ENCODE measurements at places on chromosomes 2 and 18.

DNA sequence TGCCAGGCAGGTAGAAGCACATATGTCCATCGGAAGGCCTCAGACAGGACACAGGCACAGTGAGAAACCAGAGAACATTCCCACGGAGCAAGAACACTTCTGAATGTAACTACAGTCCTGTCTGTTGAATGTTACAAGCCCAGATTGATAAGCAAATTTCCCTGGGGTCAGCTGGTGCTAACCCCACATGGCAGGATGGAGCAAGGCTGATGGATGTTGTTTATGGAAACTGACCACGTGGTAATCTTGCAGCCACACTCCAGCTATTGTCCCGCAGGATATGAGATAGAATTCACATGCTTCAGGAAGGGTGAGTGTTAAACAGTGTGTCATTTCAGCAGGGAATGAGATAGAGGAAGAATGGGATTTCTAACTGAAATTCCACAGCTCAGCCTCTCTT, 138.8 kb upstream of the COPS8 start:
- no peak for DNase-seq

DNA sequence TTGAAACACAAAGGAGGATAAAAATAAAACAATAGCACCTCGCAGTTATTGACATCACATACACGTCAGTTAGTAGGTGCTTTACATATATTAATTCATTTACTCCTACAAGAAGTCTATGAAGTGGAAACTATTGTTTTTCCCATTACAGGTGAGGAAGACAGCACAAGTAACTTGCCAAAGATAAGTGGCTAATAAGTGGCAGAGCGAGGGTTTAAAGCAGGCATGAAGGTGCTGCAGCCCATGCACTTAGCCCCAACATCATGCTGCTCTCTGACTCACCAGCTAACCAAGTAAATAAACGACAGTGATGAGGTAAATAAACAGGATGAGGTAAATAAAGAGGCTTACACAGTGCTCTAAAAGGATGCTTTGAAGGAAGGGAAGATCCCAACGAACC, 498.6 kb upstream of the ZEB2 start:
- no peak for DNase-seq

DNA sequence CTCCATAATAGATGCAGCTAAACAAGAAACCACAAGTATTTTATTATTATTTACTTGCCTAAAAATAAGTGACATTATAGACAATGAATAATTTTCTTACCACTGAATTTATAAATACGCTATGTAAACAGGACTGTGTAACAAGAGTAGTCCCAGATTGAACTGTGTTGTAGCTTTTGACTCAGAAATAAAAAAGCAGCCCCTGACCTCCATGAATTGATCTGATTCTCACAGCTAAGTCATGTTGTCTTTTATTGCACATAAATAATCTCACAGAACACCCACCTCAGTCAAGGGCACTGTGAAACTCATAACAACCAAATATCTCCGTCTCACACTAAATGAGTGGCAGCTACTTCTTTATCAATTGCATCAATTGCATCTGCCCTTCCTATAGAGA, 171.6 kb downstream of the TMX3 start:
- no peak for DNase-seq

GRCh38 chr2:239378021-239378917, 22.6 kb downstream of the HDAC4 start:
- no peak for DNase-seq

DNA sequence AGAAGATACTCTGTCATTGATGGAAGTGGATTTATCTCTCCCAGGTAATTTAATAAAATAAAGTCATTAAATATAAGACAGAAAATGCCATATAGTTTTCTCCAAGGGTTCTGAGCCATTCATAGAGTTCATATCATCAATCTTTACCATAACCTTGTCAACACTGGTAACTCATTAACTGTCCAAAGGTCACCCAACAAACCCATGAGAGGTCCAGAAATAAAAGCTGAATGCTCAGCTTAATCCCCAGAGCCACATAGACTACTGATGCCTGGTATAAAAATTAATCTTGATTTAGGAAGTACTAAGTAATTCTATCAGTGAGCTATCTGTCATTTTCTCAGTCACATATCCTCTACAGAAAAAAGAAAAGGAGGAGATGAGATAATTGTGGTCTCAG, 903.0 kb upstream of the DDX18 start:
- DNase-seq, result no peak

GRCh38 chr2:88144914-88145497, 17.1 kb upstream of the FABP1 start:
- DNase-seq, result no peak

DNA sequence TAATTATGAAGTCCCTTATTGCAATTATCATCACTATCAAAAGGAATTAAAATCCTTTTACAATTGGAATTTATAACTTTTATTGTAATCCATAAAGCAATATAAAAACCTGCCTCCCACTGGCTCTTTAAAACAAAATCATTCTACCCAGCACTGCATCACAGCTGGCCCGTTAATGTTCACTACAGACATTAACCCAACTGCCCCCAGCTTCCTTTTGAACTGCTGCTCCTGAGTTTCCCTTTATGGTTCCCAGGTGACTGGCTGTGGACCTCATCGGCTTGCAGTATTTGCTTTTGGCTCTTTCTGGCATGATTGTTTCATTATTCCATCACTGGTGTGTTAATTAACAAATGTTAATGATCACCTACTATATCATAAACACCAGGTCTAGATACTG, 535.6 kb downstream of the THSD7B start:
- no peak for DNase-seq

DNA sequence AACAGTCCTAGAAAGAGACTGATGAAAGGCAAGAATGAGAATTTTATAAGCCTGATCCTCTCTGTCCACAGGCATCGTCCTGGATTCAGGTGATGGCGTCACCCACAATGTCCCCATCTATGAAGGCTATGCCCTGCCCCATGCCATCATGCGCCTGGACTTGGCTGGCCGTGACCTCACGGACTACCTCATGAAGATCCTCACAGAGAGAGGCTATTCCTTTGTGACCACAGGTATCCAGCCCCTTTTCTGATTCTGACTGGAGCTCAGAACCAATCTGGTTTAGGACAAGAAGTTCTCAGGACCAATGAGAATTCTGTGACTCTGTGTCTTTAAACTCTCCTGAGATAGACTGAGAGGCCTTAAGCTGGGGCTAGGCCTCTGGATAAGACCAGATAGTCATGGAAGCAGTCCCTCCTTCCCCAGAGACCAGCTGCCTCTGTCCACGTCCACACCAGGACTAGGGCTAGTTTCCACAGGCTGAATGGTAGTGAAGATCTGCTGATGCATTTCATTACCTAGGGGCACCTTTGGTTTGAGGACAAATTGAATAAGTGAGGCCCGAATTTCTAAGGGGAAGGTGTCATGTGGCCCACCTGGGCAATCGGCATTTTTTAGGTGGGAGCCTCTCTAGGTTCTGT, 13.1 kb upstream of the DGUOK start:
- no peak for DNase-seq

GRCh38 chr2:76160670-76161069, 450.0 kb upstream of the GCFC2 start:
- DNase-seq, result no peak

GRCh38 chr2:240648650-240649275, 23.5 kb downstream of the GPR35 start:
- DNase-seq, result no peak

GRCh38 chr2:141820893-141821292, 309.9 kb downstream of the LRP1B start:
- no peak for DNase-seq

DNA sequence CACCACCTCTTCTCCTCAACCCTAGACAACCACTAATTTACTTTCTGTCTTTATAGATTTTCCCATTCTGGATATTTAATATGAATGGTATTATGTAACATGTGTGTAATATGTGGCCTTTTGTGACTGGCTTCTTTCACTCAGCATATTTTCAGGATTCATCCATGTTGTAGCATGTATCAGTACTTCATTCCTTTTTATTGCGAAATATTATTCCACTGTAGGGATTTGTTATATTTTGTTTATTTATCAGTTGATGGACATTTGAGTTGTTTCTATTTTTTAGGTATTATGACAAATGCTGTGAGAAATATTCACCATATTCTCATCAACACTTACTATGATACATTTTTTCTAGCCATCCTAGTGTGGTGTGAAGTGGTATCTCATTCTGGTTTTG, 138.8 kb upstream of the DLGAP1 start:
- no peak for DNase-seq

- no peak for DNase-seq
These were observed 453 bp downstream of the CABLES1 start for GRCh38 chr18:23135550-23136325.

GRCh38 chr2:232142049-232142448, 180.5 kb downstream of the DIS3L2 start:
- DNase-seq, result no peak

DNA sequence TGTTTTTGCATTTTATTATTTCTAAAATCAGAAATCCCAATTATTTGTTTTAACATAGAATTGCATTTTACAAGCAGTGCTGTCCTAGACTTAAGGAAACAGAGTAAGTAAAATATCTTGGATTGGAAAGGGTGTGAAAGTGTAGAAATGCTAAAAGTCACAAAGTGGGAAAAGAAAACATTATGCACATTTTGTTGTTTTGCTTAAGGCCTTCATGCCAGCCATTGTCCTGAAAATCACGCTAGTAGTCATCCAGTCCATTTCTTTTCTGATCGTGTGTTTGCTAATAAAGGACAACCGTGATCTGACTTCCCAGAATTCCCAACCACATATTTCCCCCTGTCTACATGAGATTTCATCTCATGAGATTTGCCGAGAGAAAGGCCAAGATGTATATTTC, 199.1 kb downstream of the PTGR3 start:
- no peak for DNase-seq

- DNase-seq, result no peak
These were observed 1.4 kb downstream of the NDUFA10 start for GRCh38 chr2:240023792-240024191.

- peak; percentile 29 for DNase-seq
These were observed 25.9 kb downstream of the MLPH start for GRCh38 chr2:237512774-237513466.

GRCh38 chr2:68309426-68309825, 10.3 kb downstream of the CNRIP1 start:
- no peak for DNase-seq

- DNase-seq, result no peak
These were observed 2.1 kb downstream of the HADHB start for GRCh38 chr2:26246818-26247217.

DNA sequence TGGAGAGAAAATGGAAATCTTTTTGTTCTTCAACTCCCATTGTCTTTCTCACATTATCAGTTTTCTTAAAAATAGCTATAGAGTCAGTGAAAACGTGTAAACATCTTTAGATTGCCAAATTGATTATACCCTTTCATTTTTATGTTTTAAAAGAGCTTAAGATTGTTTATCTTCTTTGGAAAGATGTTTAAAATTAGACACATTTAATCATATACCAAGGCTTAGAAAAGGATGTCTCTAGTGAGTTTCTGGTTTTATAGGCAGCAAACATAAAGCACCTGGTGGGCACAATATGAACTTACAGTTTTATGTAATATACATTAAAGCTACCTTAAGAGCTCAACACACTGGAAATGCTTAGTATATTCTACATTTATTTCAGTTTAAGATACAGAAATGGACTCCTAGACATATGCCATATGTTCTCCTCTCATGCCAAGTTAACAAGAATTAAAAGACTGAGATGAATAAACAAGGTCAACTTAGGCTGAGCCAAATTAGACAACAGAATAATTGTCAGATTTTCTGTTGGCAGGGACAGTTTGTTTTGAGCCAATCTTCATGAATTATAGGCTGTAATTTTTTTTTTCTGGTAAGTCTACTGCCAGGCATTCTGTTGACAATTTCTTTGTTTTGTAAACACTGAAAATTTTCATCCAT, 112.7 kb downstream of the OTX1 start:
- no peak for DNase-seq

DNA sequence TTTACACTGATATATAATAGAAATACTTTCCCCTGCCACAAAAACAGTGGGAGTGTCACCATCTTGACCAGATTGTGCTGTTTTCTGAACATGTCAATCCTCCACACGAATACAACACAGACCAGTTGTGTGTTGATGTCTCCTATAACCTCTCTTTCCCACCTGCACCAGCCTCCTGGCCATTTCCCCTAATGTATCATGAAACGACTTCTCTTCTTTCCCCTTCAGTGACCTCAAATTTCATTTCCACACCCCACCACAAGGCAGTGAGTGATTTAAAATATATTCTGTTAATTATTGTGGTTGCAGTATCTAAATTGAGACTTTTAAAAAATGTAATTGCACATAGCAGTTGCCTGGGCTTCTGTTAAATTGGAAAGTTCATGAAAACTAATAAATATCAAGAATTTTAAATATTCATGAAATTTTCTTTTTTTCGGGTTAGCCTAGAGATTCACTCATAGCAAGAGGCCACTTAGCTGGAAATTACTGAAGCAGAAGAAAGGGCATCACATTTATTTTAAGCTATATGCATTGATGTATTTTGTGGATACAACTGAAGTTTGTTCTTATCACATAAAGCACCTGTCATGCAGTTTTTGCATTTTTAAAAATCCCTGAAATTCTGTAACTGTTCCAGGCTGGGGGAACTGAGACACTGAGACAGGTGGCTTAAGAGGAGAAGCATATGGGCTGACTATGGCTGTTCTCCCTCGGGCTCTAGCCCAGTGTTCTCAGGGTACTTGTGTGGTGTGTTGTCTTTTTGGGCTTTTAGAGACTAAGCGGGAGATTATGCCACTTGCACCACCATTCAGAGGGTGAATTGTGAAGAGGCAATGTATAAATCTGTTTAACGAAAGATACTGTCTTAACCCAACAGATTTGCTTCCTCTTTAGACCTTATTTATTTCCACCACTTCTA, 15.9 kb downstream of the FAM171B start:
- DNase-seq, result no peak

DNA sequence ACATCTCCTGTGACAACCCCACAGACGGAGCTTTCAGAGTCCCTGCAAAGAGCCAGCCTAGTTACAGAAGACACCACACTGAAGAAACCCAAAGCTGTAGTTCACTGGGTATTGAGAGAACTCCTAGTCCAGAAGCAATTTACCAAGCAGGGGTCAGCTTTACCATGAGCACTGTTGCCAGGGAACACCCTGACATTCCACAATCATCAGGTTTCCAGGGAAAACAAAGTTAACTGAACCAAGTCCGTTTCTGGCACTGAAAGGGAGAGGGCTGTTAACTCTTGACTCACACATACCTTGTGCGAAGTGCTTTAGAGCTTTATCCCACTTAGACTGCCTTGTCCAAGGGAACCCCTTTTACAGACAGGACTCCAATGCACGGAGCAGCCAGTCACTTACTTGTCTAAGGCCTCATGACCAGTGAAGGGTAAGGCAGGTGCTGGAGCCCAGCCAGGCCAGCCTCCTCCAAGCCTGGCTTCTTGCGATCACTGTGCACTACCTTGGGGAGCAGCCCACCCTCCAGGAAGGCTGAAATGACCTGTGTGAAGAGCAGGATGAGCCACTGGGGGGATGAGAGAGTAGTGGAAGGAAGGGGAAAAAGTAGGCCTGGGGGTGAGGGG, 53.9 kb downstream of the REEP1 start:
- no peak for DNase-seq

DNA sequence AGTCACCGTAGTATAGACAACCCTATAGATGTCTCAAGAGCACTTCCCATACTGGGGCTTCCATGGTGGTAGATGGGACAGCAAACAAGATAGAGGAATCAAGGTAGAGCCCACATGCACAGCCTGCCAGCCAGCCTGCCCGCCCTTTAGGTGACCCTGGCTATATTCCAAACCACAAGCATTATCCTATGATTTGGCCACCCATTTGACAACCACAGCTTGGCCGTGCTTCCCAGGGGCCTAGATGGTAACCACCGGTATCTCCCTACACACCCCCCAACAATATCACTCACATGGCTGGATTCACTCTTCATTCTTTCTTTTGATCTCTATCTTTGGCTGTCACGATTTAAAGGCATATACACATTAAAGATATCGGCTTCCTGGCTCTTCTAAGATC, 85.3 kb downstream of the CDK15 start:
- DNase-seq, result no peak

Measured in GM04503 (cell line).